Daoy (cell line): ENCODE measurements at places on chromosomes 12 and 14.
A peak's percentile ranks its signal among the peaks of the same experiment; 100 is the strongest.

GRCh38 chr14:100320157-100320856 lies 2.8 kb upstream of the SLC25A47 start:
- no peak for DNase-seq

DNA sequence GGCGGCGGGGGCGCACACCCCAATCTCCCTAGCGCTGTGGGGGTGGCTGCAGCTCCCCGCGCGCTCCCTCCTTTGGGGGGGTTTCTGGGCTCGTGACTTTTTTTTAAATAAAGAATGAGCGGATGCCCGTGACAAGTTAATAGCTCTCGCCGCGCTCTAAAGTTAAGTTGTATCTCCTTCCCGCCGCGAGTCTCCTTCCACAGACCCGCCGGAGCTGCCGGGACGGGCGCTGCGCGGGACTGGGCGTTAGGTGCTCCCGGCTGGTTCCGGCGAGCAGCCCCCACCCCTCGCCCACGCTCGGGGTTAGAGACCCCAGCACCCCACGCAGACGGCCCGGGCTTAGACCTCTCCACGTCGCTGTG lies 82.6 kb upstream of the HMGA2 start:
- DNase-seq = no peak

- DNase-seq = peak; percentile 56
Observed at GRCh38 chr14:60649875-60650372, 647 bp upstream of the SIX1 start.

DNA sequence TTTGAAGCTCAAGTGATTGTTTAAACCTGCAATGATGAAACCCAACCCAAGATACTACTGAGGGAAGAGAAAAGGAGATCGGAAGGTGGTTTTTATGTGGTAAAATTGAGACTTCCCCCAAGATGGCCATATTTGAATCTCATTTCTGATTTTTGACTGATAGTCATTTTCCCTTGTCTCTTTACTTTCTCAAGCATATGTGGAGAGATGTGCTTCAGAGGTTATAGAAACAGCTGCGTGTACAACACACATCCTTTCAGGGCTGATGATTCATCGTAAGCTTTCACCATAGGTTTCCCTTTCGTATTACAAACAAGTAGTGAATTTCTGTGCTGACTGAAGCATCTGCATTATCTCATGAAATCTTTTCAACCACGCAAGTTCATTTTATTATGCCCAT lies 276.2 kb downstream of the EMP1 start:
- peak; percentile 46 for DNase-seq
